ENCODE measurements at places on chromosomes 7 and 10.

- no peak for DNase-seq
Observed at GRCh38 chr7:88760136-88760515, 626 bp downstream of the ZNF804B start.

GRCh38 chr7:116834815-116835504 lies 27.4 kb upstream of the CAPZA2 start:
- no peak for DNase-seq

DNA sequence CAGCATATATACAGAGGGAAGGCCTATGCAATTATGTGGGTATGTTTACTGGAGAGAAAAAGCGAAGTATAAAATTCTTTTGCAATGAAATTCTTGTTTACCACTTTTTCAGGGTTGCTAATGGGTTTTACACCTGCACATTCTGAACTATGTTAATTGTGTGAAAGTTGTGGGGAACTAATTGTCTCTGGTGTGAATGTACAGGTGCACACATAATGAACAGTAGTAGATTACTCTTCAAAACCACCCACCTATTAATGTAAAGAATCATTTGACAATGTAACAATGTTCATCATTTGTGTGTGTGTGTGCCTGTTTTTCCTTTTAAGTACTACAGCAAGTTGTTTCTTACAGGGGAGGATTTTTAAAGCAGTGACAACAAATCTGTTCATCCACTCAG lies 80.0 kb upstream of the FEZF1 start:
- no peak for DNase-seq

DNA sequence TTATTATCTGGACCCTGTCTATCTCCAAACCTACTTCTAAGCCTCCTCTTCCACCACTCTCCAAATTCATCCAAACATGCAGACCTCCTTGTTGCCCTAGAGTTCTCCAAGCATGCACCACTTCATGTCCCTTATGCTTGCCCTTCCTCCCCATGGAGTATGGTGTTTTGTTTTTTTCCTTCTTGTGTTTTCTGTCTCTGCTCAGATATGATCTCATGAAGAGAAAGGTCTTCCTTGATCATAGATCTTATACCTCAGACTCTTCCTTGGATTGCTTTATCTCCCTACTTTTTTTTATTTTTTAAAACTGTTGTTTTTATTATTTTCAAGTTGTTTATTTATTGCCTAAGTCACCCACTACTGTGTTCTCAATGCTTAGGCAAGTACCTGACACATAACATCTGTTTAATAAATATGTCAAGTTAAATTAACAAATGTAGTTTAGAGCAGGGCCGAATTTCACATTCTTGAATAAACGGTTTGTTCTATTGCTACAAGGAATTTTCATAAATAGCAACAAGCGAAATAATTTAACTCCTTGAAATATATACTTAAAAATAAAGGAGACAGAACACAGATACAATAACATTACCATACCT lies 84.5 kb downstream of the HGF start:
- DNase-seq = no peak

Data from stimulated activated CD4-positive, alpha-beta T cell treated with anti-CD3 and anti-CD28 coated beads, Interleukin-1b, Interleukin-23, amount 100 ng/mL, for 24 hours (primary cell).